ENCODE measurements at places on chromosomes 2 and 18.

GRCh38 chr2:7748717-7749415 lies 831.7 kb downstream of the RNF144A start:
- no peak for DNase-seq

DNA sequence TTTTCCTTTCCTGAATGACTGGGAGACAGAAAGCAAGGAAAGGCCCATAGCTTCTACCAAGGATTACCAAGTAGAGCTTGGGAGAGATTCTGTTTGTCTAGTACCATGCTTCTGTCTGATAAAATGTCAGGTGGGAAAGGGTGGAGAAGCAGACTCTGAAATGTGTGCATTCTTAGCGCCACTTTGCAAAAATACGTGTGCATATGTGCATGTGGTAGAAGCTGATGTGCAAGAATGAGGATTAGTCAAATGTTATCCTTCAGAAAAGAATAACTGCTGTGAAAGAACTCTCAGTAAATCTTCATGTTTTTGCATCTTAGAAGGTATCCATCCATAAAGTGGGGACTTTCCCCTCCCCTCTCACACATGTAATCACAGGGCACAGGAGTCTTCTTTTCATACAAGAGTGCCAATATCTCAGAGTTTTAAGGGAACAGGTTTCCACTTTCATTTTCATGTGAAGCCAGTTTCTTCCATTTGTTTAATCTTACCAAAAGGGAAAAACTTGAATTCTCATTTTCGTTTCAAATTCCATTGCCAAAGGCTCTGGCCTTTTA lies 15.4 kb upstream of the DGKD start:
- no peak for DNase-seq

- DNase-seq = no peak
Measured at GRCh38 chr2:181177376-181177775, 197.0 kb downstream of the UBE2E3 start.

DNA sequence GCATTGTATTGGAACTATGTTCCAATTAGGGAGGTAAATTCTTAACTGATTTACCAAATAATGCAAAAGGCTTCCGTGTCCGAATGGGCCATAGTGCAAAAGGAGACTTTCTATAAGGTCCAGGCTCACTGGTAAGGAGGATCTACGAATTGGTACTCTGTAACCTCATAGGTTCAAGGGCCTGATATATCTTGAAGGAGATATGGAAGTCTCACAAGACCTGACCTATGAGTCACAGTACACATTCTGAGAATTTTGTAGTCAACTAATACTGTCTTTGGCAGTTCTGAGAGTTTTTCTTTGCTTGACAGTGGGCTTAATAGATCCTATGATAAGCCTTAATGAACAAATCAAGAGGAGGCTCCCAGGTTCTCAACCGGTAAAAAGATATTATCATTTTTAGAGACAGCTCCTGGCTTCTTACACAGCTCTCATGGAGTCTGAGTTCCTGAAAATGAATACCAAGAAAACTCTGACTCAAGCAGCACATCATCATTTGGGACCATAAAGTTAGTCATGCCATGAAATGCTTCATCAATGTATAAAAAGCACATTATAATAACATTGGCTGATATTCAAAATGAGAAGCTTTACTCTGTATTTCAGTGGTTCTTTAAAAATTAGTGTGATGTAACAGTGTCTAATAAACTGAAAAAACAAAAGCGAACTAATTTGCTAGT lies 1275.2 kb upstream of the CRIM1 start:
- no peak for DNase-seq

GRCh38 chr2:113406114-113406513 lies 31.4 kb upstream of the ZNG1B start:
- no peak for DNase-seq

GRCh38 chr18:79818631-79819030 lies 20.9 kb downstream of the KCNG2 start:
- no peak for DNase-seq

- no peak for DNase-seq
Measured at GRCh38 chr2:199764273-199764800, 86.7 kb downstream of the FTCDNL1 start.

- no peak for DNase-seq
Measured at GRCh38 chr18:13175754-13176210, 42.8 kb upstream of the LDLRAD4 start.
